ENCODE measurements at places on chromosomes 7 and 10.

DNA sequence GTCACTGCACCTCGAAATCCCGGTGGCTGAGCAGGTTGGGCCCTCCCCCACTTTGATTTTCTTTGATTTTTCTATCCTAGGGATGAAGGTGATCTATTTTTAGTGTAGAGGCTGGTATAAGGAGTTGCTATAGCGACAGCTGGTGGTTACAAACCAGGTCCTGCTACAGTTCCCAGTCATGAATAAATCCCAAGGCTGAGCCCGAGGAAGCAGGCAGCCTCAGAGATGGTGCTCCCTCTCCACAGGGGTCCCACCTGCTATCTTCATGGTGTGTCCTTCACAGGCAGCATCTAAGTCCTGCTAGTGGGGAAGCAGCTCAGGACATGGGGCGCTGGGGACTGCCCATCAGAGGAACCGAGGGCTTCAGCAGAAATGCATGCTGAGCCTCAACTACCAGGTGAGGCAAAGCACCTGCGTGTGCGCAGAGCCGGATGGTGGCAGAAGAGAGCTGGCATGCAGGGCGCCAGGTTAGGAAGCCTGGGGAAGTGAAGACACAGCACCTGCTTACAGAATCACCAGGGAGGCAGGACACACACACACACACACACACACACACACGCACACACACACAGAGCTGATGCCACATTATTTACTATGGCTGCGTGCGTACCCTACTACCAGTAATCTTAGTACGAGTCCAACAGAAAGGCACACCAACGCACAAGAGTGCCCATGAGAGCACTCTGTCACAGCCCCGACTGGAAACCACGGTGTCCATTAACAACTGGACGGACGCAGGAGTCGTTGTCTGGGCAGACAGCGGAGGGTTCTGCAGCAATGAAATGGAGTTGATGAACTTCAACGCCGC, 150.9 kb downstream of the PRKAG2 start:
- DNase-seq, result no peak

DNA sequence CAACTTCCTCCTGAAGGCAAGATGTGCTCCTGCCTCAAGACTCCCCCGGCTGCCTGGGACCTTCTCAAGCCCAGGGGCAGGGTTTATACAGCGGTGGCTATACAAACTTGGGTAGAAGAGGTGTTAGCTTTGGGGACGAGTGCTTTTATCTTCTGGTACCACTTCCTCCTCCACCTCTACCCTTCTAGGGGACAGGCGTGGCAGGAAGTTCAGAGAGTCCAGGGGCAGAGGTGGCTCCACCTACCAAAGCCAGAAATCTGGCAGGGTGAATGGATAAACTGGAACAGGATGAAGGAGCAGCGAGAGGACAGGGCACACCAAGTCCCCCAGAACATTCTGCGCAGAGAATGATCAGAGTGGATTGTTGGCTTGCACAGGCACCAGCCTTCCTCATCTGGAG, 24.0 kb upstream of the TM9SF3 start:
- DNase-seq, result no peak

DNA sequence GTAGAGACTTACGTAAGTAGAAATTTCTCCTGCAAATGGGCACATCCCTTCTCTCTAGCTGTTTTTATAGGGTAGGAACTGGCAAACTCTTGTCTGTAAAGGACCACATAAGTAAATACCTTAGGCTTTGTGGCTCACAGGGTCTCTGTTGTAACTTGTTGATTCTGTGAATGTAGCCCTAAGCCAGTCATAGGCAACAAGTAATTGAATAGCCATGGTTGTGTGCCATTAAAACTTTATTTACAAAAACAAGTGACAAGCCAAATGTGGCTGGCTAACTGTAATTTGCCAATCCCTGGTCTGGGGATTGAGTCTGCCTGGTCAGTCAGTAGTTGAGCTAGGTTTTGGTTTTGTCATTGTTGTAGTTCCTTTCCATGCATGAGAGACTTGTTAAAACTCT, 5.3 kb upstream of the KLF6 start:
- DNase-seq, result no peak

GRCh38 chr10:95792874-95793285, 36.9 kb downstream of the ENTPD1 start:
- no peak for DNase-seq

GRCh38 chr10:101120520-101120883, 10.6 kb upstream of the TLX1 start:
- no peak for DNase-seq

DNA sequence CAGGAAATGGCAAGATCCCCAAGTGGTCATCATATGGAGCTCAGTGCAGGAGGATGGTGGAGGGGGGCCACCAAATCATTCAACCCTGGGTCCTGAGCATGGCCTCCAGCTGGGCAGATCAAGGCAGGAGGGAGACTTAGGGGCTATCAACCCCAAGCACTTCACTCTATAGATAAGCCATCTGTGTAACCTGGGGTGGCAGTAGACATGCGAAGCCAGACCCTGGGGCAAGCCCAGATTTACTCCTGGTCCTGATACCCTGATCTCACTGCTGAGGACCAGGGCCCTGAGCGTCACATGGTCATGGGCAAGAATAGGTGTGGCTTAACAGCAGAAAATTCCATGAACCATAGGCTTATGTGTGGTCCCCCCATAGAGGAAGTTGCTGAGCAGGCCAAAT, 173.0 kb upstream of the ADCY1 start:
- no peak for DNase-seq
